Sciatic nerve (tissue), 2 donors: ENCODE measurements at places on chromosomes 5 and 9. TPM values are rescaled to one million over a fixed set of nuclear protein-coding genes. Genes with fewer than 3 reads are reported as not detected.

- DNase-seq = no peak
Observed at GRCh38 chr5:112862085-112862484, 998 bp downstream of the SRP19 start.

DNA sequence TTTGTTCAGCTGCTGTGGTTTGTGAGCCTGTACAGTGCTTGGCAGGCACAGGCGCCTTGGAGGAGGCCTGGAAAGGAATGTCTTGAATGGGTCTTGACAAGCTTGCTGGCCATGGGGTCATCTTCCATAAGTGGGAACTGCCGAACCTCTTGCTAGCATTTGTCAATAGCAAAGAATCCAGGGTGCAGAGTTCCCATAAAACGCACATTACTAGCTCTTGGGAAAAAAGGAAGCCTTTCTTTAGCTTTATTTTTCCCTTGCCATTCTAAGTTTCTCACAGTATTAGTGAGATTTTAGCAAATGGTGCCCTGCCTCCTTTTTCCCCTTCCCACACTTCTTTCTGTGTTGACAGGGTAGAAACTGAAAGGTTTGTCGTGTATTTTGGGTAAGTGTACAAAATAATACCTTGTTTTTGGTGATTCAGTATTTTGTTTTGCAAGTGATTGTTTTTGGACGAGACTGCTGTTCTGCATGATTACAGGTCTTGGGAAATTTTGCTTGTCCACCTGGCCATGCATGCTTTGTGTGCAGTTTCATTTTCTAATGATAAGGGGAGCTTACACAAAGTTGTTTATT, 82.0 kb downstream of the ADGRV1 start:
- no peak for DNase-seq

GRCh38 chr9:9625248-9625647, 987.6 kb downstream of the PTPRD start:
- DNase-seq = no peak

DNA sequence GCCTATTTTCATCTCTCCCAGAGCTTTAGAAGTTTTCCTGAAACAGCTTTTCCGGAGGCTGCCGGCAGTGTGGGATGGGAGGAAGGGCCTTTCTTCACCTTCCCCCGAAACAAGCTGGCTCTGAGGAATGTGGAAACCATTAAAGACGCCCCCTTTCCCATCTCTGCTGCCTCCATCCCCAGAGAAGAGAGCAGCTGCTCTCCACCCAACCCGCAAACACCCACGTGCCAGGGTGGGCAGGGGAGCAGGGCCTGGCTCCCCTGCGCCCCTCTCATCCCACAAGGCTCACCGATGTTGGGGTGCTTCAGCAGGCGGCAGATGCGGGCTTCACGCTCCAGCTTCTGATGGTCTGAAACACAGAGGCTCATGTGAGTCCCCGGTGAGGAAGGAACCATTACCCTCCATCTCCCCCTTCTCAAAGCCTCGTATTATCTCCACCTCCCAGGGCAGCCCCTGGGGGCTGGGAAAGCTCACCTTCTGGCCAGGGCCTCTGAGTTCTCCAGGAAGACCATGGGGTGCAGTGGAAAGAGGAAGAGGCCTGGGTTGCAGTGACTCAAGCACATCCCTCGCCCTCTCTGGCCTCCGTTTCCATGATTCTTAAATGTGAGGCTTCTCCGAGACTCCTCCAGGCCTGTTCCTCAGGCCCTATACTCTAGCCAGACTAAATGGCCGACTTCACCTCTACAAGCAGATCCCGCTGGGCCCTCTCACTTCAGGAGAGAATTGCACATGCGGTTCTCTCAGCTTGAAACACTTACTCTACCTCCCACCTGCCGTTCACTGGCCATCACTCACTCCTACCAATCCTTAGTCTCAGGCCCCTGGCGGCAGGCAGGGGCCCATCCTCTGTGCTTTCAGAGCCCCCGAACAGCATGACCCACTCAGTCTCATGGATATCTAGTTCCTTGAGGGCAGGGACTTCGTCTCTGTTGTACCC, 24.6 kb downstream of the CAMK2A start:
- DNase-seq = no peak

DNA sequence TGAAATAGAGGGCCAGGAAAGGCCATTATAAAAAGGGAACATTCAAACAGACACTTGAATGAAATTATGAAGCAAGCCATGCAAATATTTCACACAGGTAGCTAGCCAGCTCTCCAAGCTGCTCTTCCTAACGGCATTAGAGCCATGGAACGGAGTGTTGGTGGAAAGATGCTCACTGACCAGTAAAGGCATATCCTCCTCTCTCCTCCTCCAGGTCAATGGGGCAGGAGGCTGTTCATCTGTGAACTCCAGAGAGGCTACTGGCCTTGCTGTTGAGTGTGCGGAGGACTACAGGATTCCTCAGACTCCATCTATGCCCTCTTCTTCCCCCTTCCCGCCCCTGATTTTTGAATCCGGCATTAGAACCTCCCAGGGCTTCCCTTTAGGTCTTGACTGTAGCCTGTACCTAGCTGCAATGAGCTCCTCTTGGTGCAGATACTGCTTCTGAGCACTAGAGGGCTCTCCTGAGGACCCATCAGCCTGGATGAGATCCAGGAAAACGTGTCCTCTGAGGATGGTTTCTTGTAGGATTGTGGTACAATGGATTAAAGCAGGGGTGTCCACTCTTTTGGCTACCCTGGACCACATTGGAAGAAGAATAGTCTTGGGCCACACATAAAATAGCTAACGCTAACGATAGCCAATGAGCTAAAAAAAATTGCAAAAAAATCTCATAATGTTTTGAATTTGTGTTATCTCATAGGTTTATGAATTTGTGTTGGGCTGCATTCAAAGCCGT, 162.2 kb downstream of the SREK1 start:
- DNase-seq = no peak

GRCh38 chr9:91843623-91844148, 106.3 kb downstream of the ROR2 start:
- DNase-seq = peak; percentile 55

DNA sequence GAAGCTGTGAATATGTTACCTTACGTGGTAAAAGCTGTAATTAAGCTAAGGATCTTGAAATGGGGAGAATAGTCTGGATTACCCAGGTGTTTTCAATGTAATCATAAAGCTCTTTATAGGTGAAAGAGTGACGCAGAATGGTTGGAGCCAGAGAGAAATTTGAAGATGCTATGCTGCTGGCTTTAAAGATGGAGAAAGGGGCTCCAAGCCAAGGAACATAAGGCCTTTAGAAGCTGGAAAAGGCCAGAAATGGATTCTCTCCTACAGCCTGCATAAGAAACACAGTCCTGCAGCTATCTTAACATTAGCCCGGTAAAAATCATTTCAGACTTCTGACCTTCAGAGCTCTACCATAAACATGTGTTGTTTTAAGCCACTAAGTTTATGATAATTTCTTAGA, 243.3 kb upstream of the VLDLR start:
- DNase-seq = no peak

DNA sequence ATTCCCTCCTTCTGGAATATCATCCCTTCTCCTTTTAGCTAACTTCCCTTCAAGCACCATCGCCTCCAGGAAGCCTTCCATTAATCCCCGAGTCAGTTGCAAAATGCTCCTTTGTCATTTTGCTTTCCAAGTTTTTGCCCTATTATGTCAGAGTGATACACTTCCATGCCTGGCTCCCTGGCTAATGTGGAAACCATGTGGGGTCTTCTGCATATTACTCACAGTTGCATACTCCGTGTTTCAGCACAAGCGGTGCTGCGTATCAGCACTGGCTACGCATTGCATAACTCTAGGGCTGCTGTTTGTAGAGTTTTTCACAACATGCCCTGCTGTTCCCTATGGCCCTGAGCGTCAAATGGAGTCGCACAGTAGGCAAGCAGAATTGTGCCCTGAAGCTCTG, 1.9 kb downstream of the TEX53 start:
- no peak for DNase-seq

- no peak for DNase-seq
Observed at GRCh38 chr9:104903609-104904008, 24.3 kb downstream of the ABCA1 start.

DNA sequence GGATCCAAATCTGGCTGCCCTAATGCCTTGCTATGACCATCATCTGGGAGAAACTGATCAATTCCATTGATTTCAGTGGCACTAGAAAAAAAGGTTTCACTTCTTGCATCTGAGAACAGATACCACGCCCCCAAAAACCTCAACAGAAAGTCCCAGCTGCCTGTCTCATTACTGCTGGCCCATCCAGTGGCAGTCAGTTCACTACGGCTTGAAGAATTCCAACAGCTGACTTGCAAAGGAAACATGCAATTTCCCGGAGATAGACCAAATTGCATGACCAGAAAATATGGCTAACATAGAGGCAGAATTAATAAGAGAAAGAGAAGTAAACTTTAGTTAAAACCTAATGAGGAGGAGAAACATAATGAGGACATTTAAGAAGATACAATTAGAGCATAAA, 48.6 kb downstream of the UGCG start:
- DNase-seq = no peak

DNA sequence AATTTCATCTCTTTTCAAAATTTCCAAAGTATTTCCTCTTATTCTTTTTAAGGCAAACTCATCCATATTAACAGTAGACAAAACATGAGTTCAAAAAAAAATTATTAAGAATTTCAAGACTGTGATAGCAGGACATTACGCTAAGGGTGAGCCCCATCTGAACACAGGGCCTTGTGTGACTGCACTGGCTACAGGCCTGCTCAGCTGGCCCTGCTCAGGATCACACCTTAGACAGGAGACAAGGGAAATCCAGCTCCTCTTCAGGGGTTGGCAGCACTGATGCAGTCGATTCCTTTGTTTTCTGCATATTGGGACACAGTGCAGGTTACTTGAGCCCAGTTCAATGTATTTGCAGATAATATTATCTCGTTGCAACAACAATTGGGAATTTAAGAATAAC, 444.7 kb downstream of the PLK2 start:
- no peak for DNase-seq

DNA sequence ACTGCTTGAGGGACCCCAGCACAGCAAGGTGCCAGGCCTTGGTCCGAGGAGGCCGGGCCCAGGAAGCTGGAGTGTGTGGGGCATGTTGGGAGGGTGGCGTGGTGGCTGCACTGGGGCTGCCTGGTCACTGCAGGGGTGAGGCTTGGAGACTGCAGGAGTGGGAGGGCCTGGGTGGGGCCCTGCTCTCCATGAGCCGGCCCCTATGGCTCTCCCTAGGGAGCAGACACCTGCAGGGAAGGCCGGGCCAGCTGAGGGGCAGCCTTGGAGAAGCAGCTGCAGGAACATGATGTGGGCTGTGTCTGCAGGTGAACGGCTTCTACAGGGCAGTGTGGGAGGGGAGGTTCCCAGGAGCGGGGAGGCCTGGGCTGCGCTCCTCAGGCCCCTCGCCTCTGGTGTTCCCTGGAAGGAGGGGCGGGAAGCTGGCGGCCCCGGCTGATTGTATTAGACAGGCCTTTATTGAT, 41.7 kb upstream of the TMEM250 start:
- no peak for DNase-seq

- no peak for DNase-seq
Observed at GRCh38 chr9:90659650-90660364, 17.2 kb upstream of the DIRAS2 start.

GRCh38 chr9:97441729-97442128, 29.8 kb downstream of the TDRD7 start:
- no peak for DNase-seq

- no peak for DNase-seq
Observed at GRCh38 chr9:130187523-130187846, 15.3 kb downstream of the NCS1 start.

DNA sequence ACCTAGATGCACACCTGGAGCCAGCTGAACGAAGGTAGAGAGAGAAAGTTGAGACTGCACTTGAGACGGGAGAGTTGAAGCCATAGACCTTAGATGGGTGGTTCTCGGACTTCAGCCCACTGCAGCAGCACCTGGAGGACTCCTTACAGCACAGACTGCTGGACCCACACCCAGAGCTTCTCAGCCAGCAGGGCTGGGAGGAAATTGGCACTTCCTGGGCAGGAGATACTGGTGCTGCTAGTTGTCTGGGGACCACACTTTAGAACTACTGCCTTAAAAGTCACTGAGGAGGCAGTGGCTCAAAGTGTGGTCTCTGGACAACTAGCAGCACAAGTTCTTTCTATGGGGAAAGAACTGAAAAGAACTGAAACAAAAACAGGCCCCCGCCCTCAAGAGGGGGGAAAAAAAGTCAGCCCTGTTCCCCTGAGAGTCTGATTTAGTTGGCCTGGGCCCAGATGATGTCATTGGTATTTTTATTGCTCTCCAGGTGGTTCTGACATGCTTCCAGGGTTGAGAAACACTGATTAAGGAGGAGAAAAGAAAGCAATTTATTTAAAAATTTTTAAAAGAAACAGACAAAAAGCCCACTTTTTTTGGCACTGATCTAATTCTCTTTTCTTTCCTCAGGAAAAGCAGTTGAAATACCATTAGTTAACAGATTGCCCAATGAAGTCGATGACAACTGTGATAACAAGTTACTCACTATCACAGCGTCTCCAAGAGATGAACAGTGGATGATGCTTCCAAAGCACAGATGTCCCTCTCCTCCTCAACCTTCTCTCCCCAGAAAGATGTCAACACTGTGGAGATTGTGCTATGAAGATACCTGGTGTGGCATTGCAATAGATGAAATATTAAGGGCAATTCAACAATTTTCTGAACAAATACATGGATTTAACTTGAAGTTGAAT, 73.6 kb upstream of the ADAMTS16 start:
- no peak for DNase-seq

DNA sequence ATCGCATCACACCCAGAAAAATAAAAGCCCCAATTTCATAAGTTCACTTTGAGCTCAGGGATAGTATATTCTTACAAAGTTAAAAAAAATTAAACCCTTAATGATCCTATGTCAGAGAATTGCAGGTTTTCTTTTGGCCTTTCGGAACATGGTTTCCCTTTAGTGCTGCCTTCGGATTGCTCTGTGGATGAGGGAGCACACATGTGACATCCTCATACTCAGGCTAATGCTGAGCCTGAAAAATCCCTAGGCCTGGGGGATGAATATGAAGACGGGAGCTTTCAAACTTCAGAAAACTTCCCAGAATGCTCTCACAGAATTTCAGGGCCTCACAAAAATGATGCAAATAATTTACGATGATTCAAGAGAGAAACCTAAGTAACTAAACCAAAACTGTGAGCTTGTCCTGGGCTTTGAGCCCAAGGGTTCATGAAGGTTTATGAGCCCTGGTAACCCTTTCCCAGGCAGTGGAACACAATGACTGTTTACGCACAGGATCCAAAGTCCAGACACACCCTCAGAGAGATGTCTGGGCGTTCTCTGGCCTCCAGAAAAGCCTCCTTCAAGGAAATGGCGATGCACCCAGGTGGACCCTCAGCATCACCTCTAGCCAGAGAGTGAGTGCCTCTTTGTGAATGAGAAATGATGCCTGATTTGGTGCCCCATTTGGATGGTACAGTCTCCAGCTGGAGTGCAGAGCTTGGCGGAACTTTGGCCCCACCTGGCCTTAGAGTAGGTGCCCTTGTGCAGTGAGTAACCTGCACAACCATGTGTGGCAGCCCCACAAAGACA, 145.4 kb downstream of the ENTREP1 start:
- no peak for DNase-seq

GRCh38 chr9:134225816-134226215, 61.5 kb upstream of the RNU6ATAC start:
- no peak for DNase-seq

Gene ADAMTSL1
- total RNA-seq = 61.8 TPM

Gene TMEM232
- total RNA-seq = 8.1 TPM

Gene PCDHB9
- total RNA-seq = 3.7 TPM

Gene GABRG2
- not detected for total RNA-seq

Gene MTAP
- 42.5 TPM for total RNA-seq

Gene SAXO1
- 0.49 TPM for total RNA-seq

Gene EPB41L4B
- total RNA-seq = 31.8 TPM

Gene MOB3B
- 14.9 TPM for total RNA-seq

Gene TOR1A
- total RNA-seq = 24.6 TPM

Gene PCDHB10
- 5.3 TPM for total RNA-seq

Gene SLC46A2
- total RNA-seq = 0.27 TPM

Gene GPR150
- 0.49 TPM for total RNA-seq
